ENCODE measurements at places on chromosomes 7 and 10.

GRCh38 chr7:47295606-47296005, 286.3 kb downstream of the TNS3 start:
- no peak for DNase-seq

DNA sequence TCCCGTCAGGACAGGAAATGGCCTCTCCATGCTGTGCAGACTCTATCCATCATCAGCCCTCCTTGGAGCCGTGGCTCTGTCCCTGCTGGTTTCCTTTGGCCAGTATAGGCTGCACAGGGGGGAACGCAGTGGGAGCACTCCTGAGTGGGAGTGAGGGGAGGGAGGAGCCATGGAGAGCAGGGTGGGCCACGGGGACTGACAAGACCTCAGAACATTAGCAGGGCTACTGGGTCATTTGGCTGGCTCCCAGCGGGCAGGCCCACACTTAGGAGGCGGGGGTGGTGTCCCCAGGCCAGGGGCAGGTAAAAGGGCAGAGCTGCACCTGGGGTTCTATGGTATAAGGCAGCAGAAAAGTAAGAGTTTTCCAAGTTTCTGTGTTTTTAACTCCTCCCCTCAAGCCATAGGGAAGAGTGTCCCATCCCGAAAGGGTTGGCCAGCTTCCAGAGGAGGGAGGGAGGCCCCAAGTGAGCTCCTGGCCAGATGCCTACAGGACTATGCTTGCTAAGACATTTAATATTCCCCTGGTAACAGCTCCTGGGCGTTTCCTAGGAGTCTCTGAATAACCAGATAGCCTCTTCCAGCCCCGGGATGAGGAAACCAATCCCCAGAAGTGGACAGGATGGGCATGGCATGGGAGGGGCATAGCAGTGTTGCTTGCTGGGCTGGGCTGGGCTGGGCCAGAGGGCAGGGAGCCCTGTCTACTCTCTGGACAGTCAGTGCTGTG, 5.5 kb upstream of the OPN4 start:
- DNase-seq = no peak

DNA sequence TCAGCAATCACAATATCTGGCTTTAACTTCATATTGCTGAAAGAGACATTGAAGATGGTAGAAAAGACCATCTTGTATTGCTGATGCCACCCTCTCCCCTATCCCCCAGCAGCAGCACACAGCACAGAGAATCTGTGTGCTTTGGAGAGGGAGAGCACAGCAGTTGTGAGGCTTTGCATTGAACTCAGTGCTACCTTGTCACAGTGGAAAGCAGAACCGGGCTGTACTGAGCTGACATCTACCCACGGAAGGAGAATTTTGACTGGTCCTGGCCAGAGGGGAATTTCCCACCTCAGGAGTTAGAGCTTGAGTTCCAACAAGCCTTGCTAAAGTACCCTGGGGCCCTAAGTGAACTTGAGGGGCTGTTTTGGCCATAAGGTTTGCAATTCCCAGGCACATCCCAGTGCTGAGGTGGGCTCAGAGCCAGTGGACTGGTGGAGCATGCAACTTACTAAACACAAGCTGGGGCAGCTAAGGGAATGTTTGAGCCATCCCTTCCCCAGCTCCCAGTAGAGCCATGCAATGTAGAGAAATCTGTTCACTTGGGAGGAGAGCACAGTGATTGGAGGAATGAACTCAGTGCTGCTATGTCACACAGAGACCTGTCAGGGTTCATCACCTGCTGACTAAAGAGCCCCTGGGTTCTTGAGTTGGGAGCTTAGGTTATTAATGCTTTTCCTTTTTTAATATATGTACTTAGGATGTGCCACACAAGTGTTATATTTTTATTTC, 62.1 kb downstream of the OR13A1 start:
- DNase-seq = no peak

DNA sequence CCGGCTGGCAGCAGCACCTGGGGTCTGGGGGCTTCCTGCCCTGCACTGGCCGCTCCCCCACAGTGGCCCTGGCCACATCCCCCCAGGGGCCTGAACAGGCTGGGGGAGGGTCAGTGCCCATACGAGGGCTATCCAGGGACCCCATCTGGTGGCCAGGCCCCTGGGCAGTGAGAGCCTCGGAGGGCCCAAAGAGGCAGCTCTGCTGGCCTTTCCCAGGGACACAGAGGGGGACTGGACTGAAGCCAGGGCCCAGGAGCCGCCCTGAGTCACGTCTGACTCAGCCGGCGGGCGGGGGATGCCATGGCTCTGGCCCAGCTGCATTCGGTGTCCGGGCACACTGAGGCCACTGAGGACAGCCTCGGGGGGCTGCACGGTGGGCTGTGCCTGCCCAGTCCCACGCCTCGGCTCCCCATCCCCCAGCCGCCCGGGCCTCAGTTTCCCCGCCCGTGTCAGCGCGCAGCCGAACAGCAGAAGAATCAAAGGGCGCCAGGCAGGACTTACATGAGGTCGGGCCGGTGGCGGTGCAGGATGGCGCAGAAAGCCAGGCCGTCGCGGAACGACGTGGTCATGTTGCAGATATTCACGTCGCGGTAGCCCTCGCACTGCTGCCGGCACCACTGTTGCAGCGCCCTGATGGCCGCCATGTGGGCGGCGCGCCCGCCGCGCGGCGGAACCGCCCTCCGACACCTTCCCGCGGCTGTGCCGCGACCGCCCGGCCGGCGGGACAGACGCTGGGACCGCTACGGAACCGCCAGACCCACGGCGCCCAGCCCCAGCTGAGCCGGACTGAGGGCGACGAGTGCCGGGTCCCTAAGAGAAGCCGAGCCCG, at the start of gene MICALL2:
Gene MICALL2, minus strand, starts transcription at position 788 of the 829 bp plus-strand sequence. Its CDS starts 144 bp downstream, at position 644.
- DNase-seq = no peak

DNA sequence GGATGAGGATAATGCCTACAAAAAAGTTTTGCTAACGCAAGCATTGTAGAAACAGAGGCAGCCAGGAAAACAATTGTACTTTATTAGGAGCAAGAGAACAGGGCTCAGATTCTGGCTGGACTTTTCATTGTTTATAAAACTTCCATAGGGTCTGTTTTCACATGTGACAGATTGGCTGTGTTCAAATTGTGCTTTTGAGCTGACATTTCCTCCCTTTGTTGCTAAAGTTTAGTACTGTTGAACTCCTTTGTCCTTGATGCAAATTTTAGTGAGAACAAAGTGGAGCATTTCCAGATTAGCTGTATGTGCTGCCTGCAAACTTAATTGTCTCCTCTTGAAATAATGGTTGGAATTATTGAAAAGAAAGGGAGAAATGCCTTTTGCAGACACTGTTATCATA, 221.0 kb upstream of the FZD1 start:
- no peak for DNase-seq

DNA sequence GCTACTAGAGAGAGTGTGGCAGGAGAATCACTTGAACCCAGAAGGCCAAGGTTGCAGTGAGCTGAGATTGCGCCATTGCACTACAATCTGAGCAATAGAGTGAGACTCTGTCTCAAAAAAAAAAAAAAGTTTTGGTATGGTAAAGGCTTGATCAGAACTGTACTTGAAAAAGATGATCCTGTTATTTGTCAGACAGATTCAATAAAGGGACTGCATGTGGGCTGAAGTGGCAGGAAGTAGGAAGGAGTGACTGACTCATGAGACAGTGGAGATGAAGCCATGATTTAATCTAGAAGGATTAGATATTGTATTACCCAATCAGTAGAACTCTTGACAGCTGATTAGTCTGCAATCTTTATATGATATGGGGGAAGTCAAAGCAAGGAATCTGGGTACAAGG, 2.7 kb upstream of the TMEM254 start:
- DNase-seq = no peak

DNA sequence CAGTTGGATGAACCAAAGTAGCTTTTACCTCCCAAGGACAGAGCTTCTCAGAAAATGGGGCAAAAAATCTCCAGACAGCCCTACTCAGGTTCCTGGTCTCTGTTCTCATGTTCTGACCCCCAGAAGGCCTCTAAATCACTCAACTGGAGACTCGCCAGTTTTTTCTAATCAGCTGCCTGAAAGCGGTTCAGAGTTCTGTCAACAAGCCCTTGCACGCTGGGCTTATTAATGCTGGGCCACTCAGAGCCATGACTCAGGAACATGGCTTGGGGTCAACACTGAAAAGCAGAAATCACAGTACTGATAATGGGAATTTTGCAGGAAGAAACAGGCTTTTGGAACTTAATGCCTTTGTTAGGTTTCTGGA, 15.3 kb downstream of the ECHDC3 start:
- DNase-seq = no peak

DNA sequence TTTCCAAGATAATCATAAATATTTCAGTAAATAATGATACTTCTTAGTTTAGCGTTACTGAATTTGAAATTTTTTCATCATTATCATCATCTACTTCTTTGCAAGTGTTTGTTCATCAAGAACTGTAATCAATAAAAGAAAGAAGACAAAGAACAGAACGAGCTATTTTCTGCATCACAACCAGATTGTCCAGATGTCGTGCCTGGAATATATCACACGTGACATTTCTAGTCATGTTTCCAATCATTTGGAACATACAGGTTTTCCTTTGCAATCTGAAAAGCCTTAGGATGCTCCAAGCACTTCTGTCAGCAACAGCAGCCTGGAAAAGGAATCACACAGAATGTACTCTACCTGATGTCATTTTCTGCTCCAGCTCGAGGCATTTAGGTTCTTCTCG, 107.4 kb downstream of the FAM107B start:
- no peak for DNase-seq

DNA sequence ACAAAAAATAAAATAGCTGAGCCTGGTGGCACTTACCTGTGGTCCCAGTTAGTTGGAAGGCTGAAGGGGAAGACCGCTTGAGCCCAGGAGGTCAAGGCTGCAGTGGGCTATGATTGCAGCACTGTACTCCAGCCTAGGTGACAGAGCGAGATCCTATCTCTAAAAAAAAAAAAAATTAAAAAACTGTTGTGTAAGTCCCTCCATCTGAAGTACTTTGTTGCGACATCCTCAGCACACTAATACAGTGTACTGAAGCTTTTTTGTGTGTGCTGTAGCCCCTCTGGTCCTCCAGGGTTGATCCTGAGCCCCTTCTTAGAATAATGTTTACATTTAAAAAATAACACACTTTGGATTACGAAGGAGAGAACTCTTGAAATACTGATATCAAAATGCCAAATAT, 71.3 kb downstream of the PFKFB3 start:
- no peak for DNase-seq

- no peak for DNase-seq
Observed at GRCh38 chr10:131315344-131315743, 3.8 kb upstream of the TCERG1L start.

DNA sequence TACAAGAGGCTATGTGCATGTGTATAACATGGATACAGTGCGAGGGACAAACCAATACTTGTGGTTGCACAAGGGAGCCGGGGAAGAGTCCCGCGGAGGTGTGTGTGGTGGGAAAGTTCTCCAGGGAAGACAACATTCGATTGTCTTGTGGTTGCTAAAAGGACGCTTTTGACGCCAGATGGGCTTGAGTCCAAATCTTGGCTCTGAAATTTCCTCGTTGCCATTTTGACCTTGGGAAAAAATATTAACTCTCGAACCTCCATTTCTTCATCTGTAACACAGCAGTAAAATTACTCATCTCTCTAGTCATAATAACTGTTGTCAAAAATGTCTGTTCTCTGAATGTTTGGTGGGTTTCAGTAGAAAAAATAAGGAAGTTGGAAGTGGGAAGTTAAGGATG, 16.5 kb downstream of the PLXDC2 start:
- DNase-seq = no peak

DNA sequence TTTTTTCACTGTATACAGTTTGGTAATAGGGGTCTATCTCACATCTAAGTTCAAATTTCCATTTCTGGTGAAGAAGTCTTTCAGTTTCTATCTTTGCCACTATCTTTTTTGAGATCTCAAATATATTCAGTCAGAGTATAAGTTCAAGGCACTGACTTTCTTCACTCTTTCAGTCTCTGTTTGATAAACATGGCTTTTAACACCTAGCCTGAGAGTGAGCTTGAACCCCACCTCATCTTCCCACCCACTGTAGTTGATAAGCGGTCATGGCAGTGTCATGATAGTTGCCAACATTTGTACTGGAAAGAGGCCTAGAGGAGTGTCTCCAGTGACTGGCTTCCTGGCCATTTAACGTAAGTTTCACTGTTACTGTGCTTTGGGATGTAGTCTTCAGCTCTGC, 41.2 kb upstream of the AGR3 start:
- no peak for DNase-seq

DNA sequence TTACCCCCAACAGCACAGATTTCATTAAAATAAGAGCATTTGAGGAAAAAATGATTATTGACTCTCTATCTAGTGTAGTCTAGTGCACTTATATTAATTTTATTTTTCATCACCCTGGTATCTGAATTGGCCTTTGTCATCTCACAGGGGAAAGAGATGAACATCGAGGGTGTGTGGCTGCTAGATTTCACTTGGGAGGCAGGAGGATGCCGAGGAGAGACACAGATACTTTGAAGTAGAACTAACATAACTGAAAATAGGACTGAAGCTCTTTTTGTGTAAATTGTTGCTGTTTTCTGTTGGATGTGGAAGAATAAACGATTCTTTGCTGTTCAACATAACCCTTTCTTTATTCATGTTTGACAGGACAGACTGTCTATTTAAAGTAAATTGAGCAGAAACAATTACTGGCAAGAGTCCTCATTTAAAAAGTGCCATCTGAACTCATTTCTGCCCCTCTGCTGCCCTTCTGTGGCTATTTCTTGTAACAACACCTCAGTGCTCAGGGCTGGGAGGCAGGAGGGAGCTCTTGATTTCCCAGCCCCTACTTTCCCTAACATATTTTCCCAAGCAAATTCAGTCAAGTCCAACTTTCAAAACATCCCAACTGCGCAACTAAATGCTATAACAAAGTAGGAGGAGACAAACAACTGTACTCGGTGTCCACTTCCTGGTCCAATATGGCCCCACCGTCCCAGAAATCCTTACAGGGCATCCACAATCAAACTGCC, 15.6 kb downstream of the LYZL1 start:
- no peak for DNase-seq

DNA sequence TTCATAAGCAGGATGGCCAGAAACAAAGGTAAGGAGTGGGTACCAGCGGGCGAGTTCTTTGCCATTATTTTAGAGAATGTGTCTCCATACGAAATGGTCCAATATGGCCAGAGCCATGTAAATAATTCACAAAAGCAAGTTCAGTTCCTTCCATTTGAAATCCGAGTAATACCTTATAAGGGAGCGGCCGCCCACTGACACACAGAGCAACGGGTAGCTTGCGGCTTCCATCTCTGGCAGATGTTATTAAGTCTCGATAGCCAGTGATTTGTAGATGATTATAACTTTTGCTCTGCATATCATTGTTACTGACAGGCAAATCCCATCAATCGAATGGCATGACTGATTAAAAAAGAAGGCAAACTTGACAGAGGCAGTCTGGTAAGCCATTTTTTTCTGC, 63.2 kb downstream of the GFRA1 start:
- DNase-seq = no peak

DNA sequence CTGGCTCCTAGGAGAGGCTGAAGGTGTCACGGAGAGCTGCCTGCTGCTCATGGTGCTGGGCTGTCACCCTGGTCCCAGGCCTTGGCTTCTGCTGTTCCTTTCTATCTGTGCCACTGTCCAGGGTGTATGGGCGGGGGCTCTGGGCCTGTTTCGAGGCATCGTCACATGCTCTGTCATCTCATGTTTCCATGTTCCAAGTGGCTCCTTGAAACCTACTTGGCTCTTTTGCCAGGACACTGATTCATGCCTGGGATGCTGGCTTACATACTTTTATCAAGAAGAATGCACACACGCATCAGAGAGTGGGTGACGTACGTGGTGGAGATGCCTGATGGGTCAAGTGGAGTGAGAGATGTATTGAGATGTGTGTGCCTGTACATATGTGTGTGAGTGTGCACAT, 50.9 kb downstream of the ADCY1 start:
- DNase-seq = no peak

GRCh38 chr10:91700788-91701444, 68.0 kb upstream of the PPP1R3C start:
- no peak for DNase-seq

GRCh38 chr7:143395187-143396149, 13.2 kb downstream of the EPHA1 start:
- no peak for DNase-seq

- DNase-seq = no peak
Observed at GRCh38 chr7:44167920-44168319, 21.3 kb downstream of the GCK start.
